NCI-H1092 (cell line): ENCODE measurements at places on chromosomes 3 and 15.

- DNase-seq, result no peak
Observed at GRCh38 chr15:100259266-100259665, 82.5 kb downstream of the ADAMTS17 start.

DNA sequence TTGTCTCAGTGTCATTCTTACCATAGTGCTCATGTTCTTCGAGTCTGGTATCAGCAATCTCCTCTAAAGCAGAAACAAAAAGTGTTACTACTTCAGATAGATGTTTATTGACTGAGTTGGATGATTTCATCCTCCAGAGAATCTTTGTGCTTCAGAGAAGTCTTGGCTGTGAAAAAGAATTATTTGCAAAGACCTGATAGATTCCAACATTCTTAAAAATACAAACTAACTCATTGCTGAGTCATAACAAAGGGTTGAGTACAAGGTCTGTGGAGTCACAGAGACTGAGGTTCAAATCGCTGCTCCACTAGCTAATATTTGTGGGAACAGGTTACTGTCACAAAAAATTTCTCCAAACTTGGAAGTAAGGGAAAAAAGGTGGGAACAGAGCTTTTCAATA, 9.0 kb upstream of the STRIT1 start:
- DNase-seq, result no peak

- no peak for DNase-seq
Observed at GRCh38 chr3:101184111-101184510, 136.3 kb downstream of the IMPG2 start.

GRCh38 chr15:90000186-90001001, 730 bp upstream of the ZNF710 start:
- no peak for DNase-seq

DNA sequence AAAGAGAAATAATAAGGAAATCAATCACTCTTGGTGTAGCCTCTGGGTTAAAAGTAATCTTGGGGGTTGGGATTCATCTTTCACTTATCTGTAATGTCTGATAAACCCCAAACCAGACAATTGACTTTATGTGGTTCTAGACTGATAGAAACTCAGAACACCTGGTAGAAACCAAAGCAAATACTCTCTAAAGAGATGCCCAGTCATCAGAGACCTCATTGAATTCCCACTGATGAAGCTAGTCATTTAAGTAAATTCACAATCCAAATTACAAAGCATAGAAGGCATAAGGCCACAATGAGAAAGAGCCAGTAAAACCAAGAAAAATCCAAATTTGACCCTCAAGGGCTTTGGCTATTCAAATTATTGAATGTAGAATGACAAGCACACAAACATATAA, 250.6 kb downstream of the MBNL1 start:
- no peak for DNase-seq

GRCh38 chr3:86029590-86029989, 961.4 kb downstream of the VGLL3 start:
- DNase-seq, result no peak

DNA sequence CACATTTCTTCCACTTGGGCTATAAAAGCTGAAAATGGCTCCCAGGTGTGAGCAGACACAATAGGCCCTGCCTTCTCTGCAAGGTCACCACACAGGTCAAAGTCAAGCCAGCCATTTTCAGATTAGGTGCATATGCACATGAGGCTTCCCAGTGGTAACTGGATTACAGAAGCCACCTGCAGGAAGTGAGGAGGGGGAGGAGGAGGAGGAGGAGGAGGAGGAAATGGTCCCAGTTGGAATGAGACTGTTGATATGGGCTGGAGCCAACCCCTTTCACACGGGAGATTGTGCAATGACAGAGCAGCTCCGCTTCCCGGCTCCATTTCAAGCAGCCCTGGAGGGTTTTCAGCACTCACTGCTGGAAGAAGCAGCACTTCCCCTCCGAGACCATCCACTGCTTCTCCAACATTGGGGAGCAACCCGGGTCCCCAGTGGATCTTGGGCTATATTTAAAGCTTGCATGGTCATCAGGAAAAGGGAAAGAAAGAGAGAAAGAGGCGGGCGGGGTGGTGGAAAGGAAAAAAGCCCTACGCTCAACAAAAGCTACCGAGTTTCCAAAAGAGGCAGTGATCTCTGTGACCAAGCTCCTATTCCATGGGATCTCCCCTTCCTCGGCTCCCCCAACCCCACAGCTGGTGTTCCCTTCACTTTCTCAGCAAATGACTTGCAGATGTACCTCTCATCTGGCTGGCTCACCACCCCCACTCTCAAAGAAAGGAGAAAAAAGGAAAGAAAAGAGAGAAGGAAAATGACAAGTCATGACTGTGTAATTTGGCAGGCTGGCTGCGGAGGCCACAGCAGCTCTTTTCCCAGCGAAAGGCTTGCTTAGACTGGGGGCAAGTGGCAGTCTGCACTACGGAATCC, 58.3 kb downstream of the LRIG1 start:
- DNase-seq, result peak; percentile 64

- DNase-seq, result no peak
Observed at GRCh38 chr15:68337826-68338225, 60.3 kb downstream of the FEM1B start.

GRCh38 chr3:125073390-125073905, 17.7 kb upstream of the HEG1 start:
- no peak for DNase-seq

- DNase-seq, result no peak
Observed at GRCh38 chr15:59169251-59169708, 37.4 kb upstream of the LDHAL6B start.

DNA sequence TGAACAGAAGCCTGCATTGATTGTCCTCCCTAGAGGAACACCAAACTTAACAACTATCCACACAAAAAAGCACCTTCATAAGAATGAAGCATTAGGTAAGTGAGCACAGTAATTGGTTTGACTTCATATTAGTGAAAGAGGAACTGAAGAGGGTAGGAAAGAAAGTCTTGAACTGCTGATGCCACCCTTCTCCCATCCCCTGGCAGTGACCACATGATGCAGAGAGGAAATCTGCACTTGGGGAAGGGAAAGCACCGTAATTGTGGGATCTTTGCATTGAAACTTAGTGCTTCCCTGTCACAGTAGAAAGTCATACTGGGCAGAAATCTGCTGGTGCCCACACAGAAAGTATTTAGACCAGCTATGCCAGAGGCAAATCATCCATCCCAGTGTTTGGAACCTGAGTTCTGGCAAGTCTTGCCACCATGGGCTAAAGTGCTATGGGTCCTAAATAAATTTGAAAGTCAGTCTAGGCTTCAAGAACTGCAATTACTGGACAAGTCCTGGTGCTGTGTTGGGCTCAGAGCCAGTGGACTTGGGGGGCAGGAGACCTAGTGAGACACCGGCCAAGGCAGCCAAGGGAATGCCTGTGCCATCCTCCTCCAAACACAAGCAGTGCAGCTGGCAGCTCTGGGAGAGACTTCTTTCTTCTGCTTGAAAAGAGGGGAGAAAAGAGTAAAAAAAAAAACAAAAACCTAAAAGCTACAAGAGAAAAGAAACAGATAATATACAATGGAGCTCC, 63.6 kb downstream of the SLC15A2 start:
- DNase-seq, result no peak

GRCh38 chr15:35698966-35699575, 153.1 kb upstream of the DPH6 start:
- no peak for DNase-seq

GRCh38 chr3:155640098-155640497, 104.8 kb downstream of the PLCH1 start:
- DNase-seq, result no peak

DNA sequence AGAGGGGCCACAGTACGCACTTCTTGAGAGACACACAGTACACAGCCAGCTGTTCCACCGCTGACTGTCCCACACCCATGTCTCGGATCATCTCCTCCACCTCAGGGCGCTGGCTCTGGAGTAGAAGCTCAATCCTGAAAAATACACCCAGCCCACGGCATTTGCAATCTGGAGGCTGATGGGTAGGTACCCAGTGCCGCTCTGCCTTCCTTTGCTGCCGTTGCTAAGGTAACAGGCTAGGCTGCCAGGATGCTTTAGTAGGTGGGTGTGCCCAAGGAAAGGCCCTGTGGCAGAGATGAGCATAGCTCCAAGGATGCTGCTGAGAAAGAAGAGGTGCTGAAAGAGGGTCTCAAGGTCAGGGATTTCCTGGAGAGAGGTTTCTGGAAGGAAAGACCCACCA, 14.6 kb downstream of the TRAIP start:
- DNase-seq, result no peak

DNA sequence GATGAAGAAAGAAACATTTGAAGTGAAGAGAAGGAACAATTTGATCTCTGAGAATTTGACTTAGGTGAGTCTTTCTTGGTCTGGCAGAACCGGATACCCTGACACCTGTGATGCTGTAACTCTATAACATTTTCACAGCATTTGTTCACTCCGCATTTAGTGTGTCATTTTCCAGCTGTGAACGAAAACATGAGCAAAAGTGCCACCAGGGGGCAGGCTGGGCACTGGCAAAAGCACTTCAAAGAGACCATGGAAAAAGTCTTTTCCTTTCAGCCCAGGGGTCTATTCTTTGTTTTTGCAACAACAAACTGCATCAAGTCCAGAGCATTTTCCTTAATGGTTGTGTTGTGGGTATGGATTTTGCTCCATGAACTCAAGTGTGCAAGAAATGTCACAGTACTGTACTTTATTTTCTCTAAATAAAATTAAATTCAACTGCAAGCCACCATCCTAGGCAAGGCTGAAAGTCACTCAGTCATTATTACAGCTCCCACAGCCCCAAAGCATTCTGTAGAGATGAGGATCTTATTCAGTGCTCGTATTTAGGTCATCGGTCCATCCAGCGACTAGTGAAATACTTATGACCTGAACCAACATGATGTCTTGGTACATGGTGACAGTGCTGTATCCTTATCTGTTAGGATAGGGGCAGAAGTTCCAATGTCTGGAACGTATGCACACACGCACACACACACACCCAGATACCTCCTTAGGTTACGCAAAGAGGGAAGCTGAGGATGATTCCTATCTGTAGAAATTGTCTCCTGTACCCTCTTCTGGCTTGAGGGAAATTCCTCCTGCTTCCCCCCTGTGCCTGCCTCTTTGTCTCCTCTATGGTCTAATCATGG, 125.5 kb downstream of the GADL1 start:
- DNase-seq, result peak; percentile 33

GRCh38 chr3:27905625-27906024, 183.5 kb upstream of the EOMES start:
- no peak for DNase-seq

GRCh38 chr3:143203142-143203541, 83.6 kb downstream of the CHST2 start:
- no peak for DNase-seq

DNA sequence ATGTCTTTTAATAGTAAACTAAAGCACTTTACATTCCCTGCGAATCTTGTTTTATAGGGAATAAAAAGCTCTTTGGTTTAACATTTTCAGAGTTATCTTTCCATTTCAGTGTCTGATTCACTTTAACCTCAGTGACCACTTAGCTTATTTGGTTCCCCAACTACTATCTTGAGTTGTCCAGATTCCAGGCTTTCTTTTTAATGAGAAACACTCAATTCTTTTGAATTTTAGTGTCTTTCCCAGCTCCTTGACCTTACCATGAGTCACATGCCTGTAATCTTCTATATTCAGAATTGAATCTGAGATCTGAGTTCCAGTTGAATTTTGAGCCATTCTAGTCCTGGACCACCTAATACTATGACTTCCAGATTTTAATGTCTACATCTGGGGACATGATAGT, 144.4 kb downstream of the KCNAB1 start:
- no peak for DNase-seq

GRCh38 chr3:159662549-159662948, 326.1 kb upstream of the IL12A start:
- no peak for DNase-seq

GRCh38 chr3:94130690-94131089, 67.8 kb downstream of the NSUN3 start:
- DNase-seq, result no peak

GRCh38 chr3:27584874-27585273, 100.7 kb upstream of the SLC4A7 start:
- DNase-seq, result no peak

DNA sequence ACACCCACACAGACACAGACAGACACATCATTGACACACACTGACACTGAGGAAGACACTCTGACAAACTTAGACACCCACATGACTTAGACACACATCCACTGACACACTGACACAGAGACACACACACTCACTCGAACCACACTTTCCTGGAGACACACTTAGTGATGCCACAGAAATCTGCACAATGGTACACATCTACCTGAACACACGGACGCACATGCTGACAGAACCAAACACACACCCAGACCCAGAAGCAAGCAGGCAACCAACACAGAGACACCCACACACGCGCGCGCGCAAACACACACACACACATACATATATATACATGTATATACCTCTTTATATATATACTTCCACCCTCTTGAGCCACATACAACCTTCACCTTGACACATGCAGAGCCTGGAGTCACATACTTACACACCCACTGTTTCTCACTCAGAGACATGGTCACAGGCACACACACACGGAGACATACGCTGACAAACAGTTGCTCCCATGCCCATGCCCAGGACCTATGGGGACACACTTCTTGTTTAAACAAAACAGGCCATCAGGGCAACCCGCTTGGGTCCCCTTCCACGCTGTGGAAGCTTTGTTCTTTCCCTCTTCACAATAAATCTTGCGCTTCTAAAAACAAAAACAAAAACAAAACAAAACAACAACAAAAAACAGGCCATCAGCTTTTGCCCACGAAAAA, 913 bp upstream of the SCN5A start:
- DNase-seq, result no peak

- DNase-seq, result no peak
Observed at GRCh38 chr3:160128056-160128455, 97.2 kb upstream of the C3orf80 start.

GRCh38 chr15:22895465-22896190, 57.2 kb downstream of the NIPA2 start:
- no peak for DNase-seq

- no peak for DNase-seq
Observed at GRCh38 chr3:30649572-30650318, 43.3 kb downstream of the TGFBR2 start.

DNA sequence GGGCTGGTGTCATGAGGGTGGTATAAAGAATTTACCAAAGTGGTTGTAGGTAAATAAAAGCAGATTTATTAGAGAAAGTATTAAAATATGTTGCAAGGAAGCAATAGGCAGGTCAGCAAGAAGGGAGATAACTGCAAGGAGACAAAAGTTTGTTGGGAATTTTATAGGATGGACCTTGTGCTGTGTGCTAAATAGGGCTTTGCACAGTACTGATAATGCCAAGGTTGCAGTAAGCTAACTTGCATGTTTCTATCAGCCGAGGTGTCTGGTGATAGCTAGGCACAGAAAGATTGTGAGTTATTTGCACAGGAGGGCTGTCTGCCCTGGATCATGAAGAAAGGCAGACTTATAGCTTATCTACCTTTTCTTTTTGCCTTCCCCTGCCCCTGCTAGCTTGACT, 102.5 kb upstream of the SPRED1 start:
- no peak for DNase-seq

DNA sequence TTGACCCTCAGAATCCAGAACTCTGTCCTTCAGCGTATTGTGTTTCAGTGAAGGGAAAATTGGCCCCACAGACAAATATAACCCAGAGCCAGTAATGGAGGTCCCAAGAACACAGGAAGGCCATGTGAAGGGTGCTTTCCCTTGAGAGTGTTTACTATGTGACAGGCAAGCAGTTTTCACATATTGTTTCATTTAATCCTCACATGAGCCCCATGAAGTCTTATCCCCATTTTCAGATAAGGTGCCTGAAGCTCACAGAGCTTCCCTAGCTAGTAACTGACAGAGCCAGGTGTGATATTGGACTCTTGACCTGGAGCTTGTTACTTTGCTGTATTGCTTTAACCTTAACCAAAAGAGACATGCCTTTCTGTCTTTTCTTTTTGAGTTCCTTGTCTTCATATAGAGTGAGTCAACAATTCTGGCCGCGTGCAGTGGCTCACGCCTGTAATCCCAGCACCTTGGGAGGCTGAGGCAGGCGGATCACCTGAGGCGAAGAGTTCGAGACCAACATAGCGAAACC, 9.4 kb upstream of the DVL3 start:
- DNase-seq, result no peak
